ENCODE measurements at places on chromosomes 11 and 22.

DNA sequence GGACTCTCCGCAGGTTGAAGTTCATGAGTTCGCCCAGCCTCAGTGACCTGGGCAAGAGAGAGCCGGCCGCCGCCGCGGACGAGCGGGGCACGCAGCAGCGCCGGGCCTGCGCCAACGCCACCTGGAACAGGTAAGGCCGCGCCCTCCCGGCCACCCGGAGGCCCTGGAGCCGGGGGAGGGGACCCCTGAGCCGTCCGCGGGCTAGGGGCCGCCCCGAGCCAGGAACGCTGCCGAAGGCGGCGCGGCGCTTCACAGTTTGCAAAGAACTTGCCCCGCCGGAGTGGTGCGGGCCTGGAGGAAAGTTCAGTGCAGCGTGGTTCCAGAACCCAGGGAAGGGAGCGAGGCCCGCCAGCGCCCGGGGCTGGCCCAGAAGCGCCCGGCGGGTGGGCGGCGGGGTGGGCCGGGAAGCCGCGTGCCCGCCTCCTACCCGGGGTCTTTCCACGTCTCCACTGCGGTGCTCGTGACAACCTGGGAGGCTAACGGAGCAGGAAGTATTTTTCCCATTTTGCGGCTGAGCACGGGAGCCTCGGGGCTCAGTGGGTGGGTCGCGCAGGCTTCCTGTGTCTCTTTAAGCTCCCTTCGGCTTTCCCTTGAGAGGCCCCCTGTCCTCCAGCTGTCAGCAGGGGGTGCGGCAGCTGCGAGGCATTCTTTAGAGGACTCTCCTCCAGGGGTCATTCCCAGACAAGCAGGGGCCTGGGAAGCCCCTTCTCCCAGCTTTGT is 635 bp downstream of the PRR5 start:
- no peak for DNase-seq

- DNase-seq, result no peak
Observed at GRCh38 chr11:67303132-67303834, at the start of gene SSH3. Gene SSH3, plus strand, starts transcription at chr11:67303530. Its CDS starts 96 bp downstream, at chr11:67303626.

DNA sequence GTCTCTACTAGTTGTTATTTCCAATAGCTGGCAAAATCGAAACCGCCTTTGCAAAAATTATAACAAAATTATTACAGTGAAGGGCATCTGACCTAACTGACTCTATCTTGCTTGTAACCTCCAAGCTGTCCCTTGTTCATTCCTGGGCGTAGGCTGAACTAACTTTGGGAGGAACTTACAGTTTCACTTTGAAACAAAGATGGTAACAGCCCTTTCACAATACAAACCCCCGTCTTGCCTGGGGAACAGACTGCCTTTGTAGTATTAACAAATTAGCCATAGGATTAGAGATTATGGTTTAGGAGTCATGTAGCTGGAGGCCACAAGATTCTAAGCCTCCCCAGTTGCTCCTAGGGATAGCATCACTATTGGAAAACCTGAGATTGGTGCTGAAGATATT is 131.6 kb upstream of the HSD17B12 start:
- no peak for DNase-seq

DNA sequence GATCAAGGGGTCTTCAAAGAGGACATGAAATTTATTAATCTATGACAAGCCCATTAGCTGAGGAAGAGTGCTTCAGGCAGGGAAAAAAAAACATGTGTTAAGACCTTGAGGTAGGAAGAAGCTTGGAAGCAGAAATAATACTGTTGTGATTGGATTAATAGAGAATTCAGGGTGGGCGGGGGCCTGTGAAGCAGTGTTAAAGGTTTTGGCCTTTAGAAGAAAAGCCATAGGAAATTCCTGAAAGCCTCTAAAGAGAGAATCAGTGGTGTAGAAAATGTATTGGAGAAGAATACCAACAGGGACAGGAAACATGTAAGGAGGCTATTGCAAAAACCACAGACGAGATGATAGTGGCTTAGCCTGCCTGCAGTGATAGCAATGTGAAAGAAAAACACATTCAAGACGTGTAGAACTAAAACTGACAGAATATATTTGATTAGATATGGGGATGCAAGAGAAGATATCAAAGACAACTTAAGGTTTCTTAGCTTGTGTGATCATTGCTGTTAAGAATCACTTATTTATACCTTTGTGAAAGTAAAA is 404.4 kb upstream of the ANO3 start:
- no peak for DNase-seq

DNA sequence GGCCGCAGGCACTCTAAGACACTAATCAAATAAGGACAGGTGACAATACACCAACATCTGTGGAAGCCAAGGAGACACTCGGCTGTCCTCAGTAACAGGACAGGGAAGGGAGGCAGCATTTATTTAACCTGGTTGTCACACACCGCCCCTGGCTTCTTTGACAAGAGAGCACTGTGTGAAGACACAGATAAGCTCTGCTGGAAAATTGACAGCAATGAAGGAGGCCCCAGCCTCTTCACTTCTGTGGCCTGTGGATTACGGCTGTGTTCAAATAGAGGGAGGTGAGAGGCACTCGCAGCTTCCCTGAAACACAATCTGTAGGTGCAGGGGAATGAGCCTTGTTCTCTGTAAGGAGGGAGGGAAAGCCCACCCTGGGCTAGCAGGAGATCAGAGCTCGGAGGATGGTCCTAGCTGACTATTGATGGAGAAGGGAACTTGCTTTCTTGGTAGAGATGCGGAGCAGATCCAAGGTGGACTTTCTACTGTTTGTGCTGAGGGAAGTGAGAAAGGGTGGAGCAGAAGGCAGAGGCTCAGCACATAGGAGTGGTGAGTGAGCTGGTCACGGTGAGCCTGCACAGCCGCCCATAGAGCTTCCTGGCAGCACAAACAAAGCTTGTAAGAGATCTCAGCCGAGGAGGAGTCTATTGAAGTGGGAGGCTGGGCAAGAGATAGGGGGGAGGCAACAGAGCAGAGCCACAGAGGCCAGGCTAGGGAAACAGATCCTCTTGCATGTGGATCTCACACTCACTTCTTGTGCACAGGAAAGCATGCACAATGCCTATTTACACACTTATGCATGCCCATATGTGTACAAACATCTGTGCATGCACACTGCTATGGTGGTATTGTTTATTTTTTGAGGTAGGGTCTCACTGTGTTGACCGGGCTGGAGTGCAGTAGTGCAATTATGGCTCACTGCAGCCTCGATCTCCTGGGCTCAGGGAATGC is 114.6 kb upstream of the THY1 start:
- no peak for DNase-seq

DNA sequence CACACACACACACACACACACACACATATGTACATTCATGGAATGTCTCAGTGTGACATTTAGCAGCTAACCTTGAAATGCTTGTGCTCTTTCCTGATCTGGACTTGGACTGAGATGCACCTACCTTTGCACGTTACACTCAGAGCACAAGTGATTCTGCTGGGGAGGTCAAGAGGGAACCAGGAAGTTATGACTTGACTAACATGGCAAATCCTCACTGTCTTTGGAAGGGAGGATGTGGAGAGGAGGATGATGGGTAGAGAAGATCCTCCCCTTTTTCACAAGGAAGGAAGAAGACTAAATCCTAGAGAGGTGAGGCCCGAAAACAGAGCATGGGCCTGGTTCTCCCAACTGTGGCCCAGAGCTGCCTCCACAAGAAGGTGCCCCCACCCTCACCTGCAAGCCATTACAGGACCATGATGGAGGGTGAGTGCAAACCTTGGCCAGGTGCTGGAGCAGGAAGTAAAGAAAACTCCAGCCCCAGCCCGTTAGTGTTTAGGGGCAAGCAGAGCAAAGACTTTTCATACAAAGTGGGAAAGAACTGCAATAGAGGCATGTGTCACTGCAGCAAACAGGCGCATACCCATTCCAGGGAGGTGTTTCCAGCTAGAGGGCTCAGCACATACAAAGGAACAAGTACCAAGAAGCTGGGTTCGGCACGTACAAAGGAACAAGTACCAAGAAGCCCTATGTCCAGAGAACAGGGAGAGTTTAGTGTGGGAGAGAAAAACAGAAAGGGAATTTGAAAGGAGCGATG is 26.4 kb downstream of the SCN4B start:
- DNase-seq, result no peak

DNA sequence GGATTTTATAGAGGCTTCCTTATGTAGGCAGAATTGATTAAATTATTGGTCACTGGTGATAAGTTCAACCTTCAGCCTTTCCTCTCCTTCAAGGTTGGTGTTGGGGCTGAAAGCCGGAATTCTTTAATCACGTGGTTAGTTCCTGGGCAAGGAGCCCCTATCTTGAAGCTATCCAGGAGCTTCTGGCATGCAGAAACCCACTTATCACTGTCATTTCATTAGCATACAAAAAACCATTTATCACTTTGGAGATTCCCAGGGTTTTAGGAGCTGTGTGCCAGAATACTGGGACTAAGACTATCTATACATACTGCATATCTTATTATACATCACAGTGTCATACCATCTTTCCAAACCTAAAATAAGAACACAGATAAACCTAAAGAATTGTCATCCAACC is 18.5 kb upstream of the MED17 start:
- DNase-seq, result no peak

DNA sequence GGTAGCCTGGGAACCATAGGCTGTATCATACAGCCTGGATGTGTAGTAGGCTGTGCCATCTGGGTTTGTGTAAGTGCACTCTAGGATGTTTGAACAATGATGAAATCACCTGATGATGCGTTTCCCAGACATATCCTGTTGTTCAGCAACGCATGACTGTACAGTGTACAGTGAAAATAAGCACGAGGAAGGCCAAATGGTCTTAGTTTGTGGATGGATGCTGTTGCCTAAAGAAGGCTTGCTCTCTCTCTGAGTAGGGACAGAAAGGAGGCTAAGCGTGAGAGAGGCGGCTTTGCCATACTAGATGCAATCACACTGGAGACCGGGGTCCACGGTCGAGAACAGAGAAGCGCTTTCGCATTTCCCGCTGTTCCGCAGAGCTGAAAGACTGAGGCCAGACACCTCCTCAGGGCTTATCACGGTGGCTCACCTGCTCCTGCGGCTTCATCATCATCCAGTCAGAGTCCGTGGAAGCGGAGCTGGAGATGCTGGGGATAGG is 27.6 kb upstream of the APLP2 start:
- DNase-seq, result no peak

- no peak for DNase-seq
Observed at GRCh38 chr11:119497717-119498116, 74.7 kb upstream of the THY1 start.

DNA sequence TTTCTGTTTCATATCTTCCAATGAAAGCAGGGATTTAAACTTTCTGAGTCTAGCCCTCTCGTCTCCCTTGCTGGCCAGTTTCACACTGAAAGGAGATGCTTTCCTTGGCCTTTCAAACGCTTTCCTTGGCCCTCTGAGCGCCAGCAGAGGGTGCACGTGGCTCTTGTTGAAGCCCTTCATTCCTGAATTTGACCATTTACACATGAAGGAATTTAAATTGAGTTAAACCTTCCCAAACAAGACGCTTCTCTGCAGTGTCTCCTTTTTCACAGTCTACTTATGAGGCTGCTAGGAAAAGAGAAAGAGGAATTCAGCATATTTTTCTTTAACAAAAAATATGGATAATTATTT is 21.6 kb downstream of the NNMT start:
- no peak for DNase-seq

DNA sequence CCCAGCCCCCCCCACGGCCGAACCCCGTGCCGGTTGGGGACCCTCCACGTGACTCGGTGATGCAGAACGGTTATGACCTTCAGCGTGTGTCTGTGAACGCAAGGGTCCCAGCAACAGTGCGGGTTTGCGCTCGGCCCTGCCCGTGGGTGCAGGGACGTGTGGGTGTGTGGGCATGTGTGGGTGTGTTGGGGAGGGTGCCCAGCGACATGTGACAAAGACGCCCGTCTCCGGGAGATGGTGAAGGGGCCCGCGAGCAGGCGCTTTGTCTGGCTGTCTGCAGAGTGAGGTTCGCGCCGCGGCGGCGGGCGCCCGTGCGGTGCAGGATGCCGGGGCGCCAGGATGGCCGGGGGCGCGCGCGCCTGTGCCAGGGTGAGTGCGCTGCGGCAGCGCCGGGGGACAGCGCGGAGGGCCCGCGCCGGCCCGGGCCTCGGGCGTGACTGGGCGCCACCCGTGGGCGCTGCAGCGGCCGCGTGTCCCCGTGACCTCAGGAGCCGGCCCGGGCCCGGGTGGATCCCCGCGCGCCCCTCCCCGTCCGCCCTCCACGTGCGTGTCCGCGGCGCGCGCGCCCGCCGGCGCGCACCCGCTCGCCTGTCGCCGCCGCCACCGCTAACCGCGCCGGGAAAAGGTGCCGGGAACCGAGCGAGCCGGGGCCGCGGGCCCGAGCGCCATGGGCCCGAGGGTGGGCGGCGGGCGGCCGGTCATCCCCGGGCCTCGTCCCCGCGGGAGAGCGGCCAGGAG is at the start of gene LRFN4:
Gene LRFN4, plus strand, starts transcription at position 569 of the 738 bp plus-strand sequence. CDS start 681 bp downstream, outside the sequence.
- DNase-seq, result no peak

DNA sequence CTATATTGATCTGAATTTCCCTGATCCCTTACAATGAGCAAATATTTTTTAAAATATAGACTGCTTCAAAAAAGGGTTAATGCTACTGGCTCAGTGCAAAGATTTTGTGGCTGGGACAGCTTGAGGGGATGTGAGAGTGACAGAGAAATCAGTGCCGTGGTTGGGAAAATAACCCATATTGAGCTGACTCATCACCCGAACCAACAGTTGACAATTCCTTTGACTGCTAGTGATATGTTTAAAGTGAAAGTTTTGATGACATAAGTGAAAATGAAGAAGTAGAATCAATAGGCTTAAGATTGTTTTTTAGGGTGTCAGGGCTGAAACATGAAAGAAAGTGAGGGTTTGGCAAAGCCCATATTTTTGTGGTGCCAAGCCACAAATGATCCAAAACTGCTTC is 257.1 kb upstream of the TENM4 start:
- DNase-seq, result no peak

DNA sequence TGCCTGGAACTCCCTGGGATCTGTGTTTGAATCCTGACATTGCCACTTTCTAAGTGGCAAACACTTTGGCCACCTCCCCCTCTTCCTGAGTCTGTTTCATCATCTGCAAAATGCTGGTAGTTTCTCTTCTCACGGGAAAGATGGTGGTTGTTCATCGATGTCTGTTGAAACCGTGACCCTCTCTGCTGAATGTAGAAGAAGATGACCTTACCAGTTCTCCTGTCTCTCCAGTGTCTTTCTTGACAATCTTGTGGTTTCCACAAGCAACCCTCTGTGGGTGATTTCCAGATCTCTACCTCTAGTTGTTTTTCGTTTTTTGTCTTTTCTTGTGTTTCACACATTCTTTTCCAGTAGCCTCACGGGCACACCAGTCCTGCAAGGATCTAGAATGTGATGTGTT is 27.5 kb downstream of the ZBTB16 start:
- DNase-seq, result no peak

- no peak for DNase-seq
Observed at GRCh38 chr11:116513278-116513823, 259.4 kb downstream of the BUD13 start.

GRCh38 chr11:125428486-125429173 is 67.4 kb downstream of the FEZ1 start:
- DNase-seq, result no peak

DNA sequence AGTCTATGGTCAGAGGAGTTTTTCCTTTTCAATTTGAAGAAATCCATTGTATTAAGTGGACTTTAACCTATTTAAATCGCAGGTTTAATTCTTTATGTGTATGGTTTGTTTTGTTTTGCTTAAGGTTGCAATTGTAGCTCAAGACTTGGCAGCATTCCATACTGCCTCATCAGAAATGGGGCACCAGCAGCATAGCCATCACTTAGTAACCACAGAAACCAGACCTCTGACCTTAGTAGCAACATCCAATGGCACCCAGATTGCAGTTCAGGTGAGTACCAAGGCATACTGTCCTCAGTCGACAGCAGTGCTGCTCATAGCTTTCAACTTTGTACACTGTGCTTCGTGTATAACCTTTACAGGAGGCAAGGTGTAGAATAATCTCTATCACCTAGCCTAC is 48.4 kb upstream of the WEE1 start:
- DNase-seq, result no peak

GRCh38 chr11:83436855-83437254 is 150.7 kb upstream of the CCDC90B start:
- DNase-seq, result no peak

GRCh38 chr11:103556171-103556570 is 446.9 kb downstream of the DYNC2H1 start:
- no peak for DNase-seq

Data from stimulated activated CD8-positive, alpha-beta memory T cell treated with anti-CD3 and anti-CD28 coated beads, Interleukin-2, amount 100 ng/mL, for 48 hours (primary cell).